Breast epithelium (tissue), 4 donors: ENCODE measurements at places on chromosomes 1 and 21.
A peak's percentile ranks its signal among the peaks of the same experiment; 100 is the strongest.

DNA sequence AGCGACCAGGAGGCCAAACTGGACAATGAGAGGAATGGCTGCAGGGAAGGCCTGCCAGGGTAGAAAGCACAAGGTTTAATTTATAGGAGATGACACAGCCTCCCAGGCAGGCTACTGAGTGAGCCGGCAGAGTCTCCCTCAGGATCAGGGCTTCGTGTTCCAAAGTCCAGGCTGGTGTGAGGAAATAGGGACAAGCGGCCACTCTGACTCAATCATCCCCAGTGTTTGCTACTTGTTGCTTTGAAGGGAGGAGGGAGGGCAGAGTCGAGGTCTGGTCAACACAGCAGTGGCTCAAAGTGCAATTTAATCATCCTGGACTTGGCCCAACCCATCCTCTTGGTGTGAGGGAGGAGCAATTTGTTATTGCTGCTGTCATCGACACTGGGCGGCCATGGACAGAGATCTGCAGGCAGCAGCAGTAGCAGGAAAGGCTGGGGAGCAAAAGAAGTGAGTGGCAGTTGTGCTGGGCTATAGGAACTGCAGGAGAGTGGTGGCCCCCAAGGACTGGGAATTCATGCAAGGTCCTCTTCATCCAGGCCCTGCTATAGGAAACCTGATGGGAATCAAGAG, 27.5 kb downstream of the TBX15 start:
- DNase-seq, result peak; percentile 30
- H3K4me3 ChIP-seq, result no peak overlapping the region
- peak overlapping the region; percentile 66 for H3K27ac ChIP-seq
- no peaks in the 10 kb centered on the region for H3K27me3 ChIP-seq

- H3K27me3 ChIP-seq, result no peaks in the 10 kb centered on the region
- H3K4me3 ChIP-seq, result no peak overlapping the region
- H3K36me3 ChIP-seq, result no peaks in the 10 kb centered on the region
Observed at GRCh38 chr1:161735837-161736236, 13.7 kb upstream of the DUSP12 start.

DNA sequence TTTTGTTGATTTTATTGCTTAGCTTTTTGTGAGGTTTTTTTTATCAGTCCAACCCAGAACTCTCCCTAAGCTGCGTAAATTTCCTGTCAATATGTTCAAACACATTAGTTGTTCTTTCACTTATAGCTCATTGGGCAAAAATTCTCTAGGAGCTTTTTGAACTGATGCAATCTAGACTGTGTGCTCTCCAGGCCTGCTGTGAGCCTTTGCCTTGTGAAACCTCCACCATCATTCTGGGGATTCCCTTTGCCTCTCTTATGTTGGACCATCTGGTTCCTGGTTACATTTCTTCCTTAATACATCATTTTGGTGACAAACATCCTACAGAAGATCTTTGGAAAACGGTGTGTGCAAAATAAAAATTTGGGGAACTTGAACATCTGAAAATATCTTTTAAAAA, 247.2 kb downstream of the LRRC7 start:
- H3K4me1 ChIP-seq, result no peaks in the 10 kb centered on the region
- DNase-seq, result no peak
- H3K27ac ChIP-seq, result no peak overlapping the region
- H3K27me3 ChIP-seq, result no peaks in the 10 kb centered on the region

DNA sequence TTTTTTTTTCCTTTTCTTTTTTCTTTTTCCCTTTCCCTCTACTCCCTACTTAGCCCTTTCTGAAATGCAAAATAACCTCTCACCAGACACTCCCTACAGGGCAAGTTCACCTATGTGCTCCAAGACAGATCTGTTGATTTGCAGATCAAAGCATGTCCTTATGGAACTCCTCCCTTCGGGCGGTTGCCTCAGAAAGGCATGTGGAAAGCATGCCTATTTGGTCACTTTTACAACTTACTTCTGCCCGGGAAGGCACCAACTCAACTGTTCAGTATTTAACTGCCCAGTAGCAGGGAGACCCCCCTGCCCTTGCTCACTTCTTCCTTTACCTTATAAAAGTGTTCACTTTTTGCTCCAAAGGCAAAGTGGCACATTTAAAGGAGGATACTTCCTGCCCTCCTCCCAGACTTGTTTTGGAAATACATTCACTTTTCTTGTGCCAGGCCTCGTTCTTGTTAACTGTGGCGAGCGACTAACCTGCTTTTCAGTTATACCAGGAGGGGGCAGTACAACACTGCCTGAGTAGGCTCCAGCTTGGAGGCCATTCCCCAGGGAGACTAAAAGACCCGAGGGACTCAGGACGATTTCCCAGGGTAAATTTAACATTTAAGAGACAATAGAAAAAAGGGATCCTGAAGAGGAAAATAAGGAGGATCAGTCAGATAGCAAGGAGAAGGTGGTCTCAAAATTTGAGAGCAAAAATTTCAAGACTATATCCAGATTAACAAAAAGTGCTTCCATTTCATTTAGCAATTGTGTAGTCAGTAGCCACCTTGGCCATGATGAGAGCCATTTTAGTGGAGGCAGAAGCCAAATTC, 12.3 kb upstream of the SLAMF7 start:
- no peaks in the 10 kb centered on the region for H3K27me3 ChIP-seq
- no peak overlapping the region for H3K4me3 ChIP-seq
- peak; percentile 45 for DNase-seq
- H3K4me1 ChIP-seq, result peaks cover 7% of the 10 kb centered on the region
- H3K36me3 ChIP-seq, result no peaks in the 10 kb centered on the region
- peak overlapping the region; percentile 30 for H3K27ac ChIP-seq
